ENCODE measurements at places on chromosomes 4 and X. TPM values are rescaled to one million over a fixed set of nuclear protein-coding genes. Genes with fewer than 3 reads are reported as not detected.

Gene APLN
- 14.1 TPM for total RNA-seq

Gene CCDC110
- total RNA-seq = 0.62 TPM

Gene MGAT4D
- not detected for total RNA-seq

Gene PORCN
- total RNA-seq = 12.8 TPM

Gene MRPL1
- total RNA-seq = 41.4 TPM

Gene DTHD1
- not detected for total RNA-seq

Gene ZAR1
- not detected for total RNA-seq

Gene SPIN3
- 4.7 TPM for total RNA-seq

Gene PCGF3
- total RNA-seq = 21.5 TPM

Gene PLXNA3
- 8.0 TPM for total RNA-seq

Gene SCML1
- total RNA-seq = 4.1 TPM

Gene GABRG1
- total RNA-seq = not detected

Gene EXOC1L
- not detected for total RNA-seq

Gene UGT2B15
- total RNA-seq = not detected

Gene PGAM4
- not detected for total RNA-seq

Gene USP9X
- total RNA-seq = 78.1 TPM

Gene MAML3
- 1.7 TPM for total RNA-seq

Gene ASB9
- 2.4 TPM for total RNA-seq

Gene BGN
- 65.5 TPM for total RNA-seq

Gene UGT2A3
- not detected for total RNA-seq

Gene CD38
- total RNA-seq = 1.0 TPM

Gene SORBS2
- 2,138 TPM for total RNA-seq

Gene UCP1
- not detected for total RNA-seq

Gene IDUA
- total RNA-seq = 5.8 TPM

Gene TLL1
- total RNA-seq = 4.5 TPM

Gene L1CAM
- 0.99 TPM for total RNA-seq

Gene SLC10A4
- not detected for total RNA-seq

Gene CXCL3
- total RNA-seq = 3.7 TPM

Gene PAGE4
- not detected for total RNA-seq

Gene TAF7L
- total RNA-seq = not detected

Data from heart left ventricle (tissue), 16 donors.